ENCODE measurements at places on chromosomes 6 and 20.
A peak's percentile ranks its signal among the peaks of the same experiment; 100 is the strongest.

GRCh38 chr6:1322696-1323219 is 10.9 kb downstream of the FOXQ1 start:
- DNase-seq, result no peak

DNA sequence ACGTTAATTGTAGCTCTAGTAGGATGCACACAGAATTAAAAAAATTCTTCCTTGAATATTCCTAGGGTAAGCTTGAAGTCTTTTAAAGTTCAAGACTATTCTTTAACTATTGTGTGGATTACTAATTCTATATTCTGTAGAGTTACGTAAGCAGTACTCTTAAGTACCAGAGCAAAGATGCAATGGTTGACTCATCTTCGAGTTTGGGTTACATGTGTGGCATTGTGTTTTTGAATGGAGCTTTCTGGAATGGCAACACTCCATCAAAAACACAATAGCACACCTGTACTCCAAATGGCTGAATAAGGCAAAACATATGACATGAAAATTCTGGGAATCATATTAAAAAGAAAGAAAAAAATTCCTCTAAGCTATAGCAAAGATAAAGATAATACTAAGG is 33.5 kb upstream of the CEP162 start:
- no peak for DNase-seq

- no peak for DNase-seq
These were observed 92.1 kb downstream of the FOXC1 start for GRCh38 chr6:1701668-1702353.

- no peak for DNase-seq
These were observed 41.2 kb upstream of the JAG1 start for GRCh38 chr20:10715035-10715434.

- DNase-seq, result peak; percentile 79
These were observed at the start of gene TEAD3 for GRCh38 chr6:35496841-35497570. Gene TEAD3 (minus strand): TSS chr6:35497079.

GRCh38 chr6:65191471-65191870 is 515.6 kb downstream of the EYS start:
- no peak for DNase-seq

DNA sequence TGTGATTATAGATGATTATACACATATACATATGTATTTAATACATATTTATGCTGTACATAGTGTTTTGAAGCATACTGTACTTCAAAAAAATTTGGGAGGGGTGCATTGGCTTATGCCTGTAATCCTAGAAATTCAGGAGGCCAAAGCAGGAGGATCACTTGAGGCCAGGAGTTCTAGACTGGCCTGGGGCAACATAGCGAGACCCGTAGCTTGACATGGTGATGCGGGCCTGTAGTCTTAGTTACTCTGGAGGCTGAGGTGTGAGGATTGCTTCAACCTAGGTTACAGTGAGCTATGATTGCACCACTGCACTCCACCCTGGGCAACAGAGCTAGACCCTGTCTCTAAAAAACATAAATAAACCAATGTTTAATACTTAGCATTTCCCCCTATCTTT is 1.6 kb upstream of the FAM110A start:
- DNase-seq, result no peak

DNA sequence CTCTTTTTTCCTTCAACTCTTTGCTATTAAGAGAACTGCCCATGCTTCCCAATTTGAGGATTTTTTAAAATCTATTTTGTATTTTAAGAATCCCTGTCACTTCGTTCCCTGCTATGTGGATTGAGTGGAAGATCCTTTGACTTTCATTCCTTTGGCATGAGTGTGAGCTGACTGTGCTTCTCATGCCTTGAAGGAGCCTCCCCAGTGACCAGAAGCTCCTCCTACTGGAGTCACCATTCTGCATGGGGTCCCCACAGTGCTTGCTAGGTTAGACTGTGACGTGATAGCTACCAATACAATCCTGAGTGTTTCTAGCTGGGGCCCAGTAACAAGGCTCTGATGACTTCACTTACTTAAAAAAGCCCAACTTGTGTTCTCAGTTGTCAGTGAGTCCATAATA is 104.4 kb upstream of the LAMP5 start:
- DNase-seq, result no peak

- no peak for DNase-seq
These were observed 69.2 kb upstream of the PTGIS start for GRCh38 chr20:49637046-49637637.

GRCh38 chr6:136077834-136078576 is 172.1 kb downstream of the MTFR2 start:
- DNase-seq, result no peak

GRCh38 chr6:149846321-149846720 is 17.8 kb downstream of the LRP11 start:
- DNase-seq, result no peak

- DNase-seq, result no peak
These were observed 13.7 kb upstream of the MLN start for GRCh38 chr6:33817489-33817888.

GRCh38 chr6:50713977-50714486 is 706 bp downstream of the TFAP2D start:
- no peak for DNase-seq

- DNase-seq, result no peak
These were observed 4.3 kb upstream of the RPP21 start for GRCh38 chr6:30340589-30341054.

GRCh38 chr20:57657535-57658446 is 37.6 kb upstream of the ZBP1 start:
- peak; percentile 36 for DNase-seq

- no peak for DNase-seq
These were observed 78.2 kb upstream of the CST7 start for GRCh38 chr20:24870881-24871280.

- no peak for DNase-seq
These were observed 56.8 kb upstream of the KIF13A start for GRCh38 chr6:18044108-18044783.

- DNase-seq, result no peak
These were observed 5.9 kb downstream of the TMEM63B start for GRCh38 chr6:44133003-44133931.

GRCh38 chr6:170510631-170511030 is 42.5 kb downstream of the PSMB1 start:
- no peak for DNase-seq

GRCh38 chr6:31169123-31169857 is 1.2 kb downstream of the POU5F1 start:
- no peak for DNase-seq

- no peak for DNase-seq
These were observed 27.2 kb downstream of the DUSP22 start for GRCh38 chr6:319177-320131.

DNA sequence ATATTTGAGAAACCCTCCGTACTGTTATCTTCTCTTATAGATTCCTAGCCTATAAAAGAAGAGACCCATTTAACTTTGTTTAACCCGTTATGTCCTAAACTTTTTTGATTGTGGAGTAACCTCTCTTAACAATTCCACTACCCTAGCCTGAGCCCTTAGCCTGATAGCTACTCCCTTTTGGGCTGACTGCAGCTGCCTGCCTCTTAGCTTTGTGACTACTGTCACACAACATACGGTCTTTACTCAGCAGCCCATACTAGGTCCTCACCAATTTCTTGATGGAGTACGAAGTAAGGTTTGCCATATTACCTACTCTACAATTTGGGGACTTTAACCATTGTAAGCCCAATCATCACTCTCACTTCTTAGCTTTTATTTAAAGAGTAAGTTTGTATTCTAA is 72.7 kb downstream of the QRSL1 start:
- DNase-seq, result no peak

- no peak for DNase-seq
These were observed 427.2 kb downstream of the C6orf118 start for GRCh38 chr6:164882236-164882635.

GRCh38 chr6:11514672-11515071 is 22.9 kb upstream of the TMEM170B start:
- DNase-seq, result no peak

DNA sequence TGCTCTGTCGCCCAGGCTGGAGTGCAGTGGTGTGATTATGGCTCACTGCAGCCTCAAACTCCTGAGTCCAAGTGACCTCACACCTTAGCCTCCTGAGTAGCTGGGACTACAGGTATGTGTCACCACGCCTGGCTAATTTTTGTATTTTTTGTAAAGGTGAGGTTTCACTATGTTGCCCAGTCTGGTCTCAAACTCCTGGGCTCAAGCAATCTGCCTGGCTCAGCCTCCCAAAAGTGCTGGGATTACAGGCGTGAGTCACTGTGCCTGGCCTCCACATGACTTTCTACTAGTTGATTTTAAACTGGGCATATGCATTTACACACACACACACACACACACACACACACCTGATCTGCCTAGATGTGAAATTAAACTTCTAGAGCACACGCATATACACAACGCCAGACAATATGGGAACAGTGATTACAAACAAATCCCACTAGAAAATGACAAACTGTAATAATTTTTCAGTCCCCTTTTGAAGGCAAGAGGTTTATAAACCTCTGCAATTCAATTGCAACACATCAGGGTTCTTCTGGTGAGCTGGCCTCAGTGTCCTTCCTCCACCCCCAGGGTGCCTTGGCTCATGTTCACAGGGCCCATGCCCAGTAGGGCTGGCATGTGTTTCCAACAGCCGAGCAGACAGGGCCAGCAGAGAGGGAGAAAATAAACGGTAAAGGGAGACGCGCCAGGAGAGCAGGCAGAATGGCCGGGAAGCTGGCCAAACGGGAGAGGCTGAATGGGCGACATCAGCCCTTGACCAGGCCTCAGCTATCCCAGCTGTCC is 31.2 kb downstream of the PARD6B start:
- no peak for DNase-seq

DNA sequence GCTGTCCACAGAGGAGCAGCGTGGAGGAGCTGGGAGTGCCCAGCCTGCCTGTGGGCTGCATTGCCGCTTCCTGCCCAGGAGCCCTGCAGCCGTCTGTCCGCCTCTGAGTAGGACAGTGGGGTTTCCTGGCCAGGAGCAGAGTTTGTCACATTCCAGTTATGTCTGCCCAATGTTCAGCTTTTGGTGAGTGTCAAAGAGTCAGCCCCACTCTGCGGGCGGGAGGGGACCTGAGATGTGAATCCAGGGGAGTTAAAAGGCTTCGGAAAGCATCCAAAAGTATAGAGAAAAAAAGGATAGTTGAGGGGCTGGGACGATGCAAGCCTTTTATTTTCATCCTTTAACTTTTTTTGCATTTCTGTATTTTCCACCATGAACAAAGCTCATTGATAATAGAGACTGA is 7.2 kb upstream of the GATA5 start:
- no peak for DNase-seq

DNA sequence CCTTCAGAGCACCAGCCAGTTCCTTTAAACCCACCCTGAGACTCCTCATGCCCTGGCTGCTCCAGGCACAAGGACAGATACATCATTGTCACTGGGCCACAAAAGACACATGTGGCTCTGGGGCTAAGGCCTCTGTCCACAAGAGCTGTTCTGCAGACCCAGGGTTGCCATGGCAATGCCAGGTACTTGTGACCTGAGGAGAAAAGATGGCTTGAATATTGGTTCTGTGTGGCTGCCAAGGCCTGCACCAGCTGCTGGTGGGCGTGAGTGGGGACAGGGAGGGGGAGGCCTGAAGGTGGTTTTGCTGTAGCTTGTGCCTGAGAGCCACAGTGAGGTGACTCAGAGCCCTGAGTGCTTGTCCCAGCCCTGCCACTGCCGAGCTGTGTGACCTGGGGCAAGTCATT is 31.8 kb downstream of the SAYSD1 start:
- no peak for DNase-seq

GRCh38 chr6:139508576-139508975 is 134.1 kb upstream of the CITED2 start:
- DNase-seq, result no peak

GRCh38 chr6:17519120-17519519 is 81.0 kb upstream of the FAM8A1 start:
- no peak for DNase-seq

All from CD4-positive, alpha-beta T cell (primary cell).